ENCODE measurements at places on chromosomes 5 and 9.
A peak's percentile ranks its signal among the peaks of the same experiment; 100 is the strongest.

GRCh38 chr5:148477429-148477828 lies 93.7 kb downstream of the FBXO38 start:
- DNase-seq, result no peak

- DNase-seq, result no peak
Measured at GRCh38 chr5:39501397-39501796, 76.6 kb upstream of the DAB2 start.

- peak; percentile 61 for DNase-seq
Measured at GRCh38 chr9:88418715-88419540, 30.7 kb downstream of the SPIN1 start.

DNA sequence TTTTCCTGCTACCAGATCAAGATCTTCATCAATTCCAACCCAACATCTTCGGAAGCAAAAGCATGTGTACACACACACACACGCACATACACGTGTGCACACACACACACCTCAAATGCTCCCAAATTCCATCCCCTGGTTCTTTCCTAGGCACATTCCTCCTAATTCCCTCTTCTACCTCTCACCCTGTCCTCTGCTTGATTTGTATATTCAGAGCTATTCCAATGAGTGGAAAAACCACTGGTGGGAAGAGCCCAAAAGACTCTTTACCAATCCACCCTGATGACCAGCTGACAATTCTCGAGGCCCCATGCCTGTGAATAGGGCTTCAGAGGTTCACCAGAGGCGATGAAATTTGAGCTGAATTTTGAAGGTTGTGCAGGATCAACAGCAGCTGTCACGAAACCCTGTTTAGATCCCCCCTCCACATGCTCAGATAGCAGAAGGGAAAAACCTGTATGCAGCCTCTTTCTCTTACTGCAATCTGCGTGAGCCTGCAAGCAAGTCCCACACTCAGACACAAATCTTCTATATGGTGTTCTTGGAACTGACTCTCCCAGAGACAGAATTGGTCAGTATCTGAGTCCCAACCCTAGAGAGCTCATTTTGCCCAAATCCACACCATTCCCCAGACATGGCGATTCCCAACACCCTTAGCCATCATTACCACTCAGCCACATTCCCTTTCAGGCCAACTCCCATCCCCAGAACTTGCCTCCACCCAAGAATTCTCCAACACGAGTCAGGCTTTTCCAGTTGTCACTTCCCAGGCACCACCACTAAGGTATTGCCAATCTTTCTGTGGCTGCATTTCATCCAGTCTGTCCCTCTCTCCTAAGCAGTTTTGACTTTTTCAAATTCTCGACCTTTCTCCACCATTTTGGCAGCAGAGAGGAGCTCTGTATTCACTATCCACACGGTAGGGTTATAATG lies 4.3 kb upstream of the TRIO start:
- no peak for DNase-seq

- no peak for DNase-seq
Measured at GRCh38 chr5:1065891-1066650, 45.8 kb downstream of the SLC12A7 start.

- no peak for DNase-seq
Measured at GRCh38 chr9:126527109-126527825, 86.5 kb upstream of the LMX1B start.

- DNase-seq, result no peak
Measured at GRCh38 chr9:34374905-34375552, 1.7 kb downstream of the MYORG start.

DNA sequence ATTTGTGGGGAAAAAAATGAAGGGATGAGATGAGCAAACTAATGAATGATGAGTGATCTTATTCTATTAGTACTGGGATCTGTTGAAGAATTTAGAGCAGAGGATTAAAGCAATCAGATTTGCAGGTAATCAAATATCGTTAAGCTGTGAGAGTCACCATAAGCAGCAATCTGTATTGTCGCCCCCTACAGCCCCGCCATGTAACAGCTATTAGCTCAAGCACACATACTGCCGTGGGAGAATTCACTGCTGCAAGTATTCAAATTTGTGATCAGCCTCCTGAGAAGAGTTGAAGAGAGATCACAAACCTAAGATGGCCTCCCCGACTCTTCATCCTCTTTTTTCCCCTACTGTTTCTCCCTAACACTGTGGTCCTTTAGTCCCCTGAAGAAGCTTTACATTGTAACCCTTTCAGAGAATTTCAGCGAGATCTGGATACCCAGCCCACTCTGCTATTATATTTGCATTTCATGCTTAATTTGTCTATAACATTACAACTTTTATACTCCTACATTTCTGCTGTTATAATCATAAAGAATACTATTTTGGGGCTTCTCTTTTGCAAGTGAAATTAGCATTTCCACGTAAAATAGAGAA lies 28.5 kb upstream of the PHF24 start:
- peak; percentile 36 for DNase-seq

DNA sequence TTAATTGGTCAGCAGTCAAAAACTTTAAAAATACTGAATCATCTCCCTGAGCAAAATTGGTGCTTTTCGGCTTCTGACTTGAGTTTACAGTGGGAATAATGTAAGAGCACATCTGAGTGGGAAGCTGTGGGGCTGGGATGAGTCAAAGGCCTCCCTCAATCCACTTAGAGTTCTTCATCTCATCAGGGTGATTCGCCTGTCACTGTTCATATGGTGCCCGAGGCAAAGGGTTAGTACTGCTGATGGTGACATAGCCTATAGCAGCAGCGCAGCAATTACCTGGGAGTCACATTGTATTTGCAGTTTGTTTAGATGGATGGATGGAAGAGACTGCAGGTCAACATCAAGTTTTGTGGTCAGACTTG lies 113.8 kb upstream of the ZNF608 start:
- no peak for DNase-seq

DNA sequence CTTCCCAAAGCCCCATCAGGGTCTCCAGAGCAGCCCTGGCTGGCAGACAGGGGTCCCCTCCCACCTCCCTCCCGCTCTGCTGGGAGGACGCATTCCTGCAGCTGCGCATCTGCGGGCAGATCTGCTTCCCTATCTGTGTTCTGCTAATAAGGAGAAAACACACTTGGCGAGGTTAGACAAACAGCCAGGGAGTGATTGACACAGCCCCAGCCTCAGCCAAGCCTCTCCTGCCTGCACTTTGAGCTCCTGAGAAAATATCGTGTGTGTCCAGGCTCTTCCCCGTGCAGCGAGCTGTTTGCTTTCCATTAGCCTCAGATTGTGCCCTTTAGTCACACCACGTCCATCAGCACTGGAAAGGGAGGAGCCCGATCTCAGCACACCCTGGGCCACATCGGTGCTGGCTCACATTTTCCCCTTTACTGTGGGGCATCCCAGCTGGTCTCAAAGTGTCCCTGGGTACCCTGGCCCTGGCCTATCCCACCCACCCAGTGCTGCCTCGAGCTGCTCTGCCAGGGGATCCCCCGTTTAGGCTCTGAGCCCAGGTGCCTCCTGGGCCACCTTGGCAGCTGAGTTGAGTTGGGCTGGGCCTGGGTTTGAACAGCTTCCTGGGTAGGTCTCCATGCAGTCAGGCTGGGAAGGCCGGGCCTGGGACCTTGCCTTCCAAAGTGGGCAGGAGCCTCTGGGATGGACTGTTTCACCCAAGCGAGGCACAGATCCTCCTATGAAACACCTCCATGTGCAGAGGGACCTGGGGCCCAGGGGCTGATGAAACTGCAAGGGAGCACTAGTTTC lies 61.1 kb downstream of the BARX1 start:
- DNase-seq, result no peak

GRCh38 chr5:51488803-51489642 lies 105.8 kb downstream of the ISL1 start:
- no peak for DNase-seq

DNA sequence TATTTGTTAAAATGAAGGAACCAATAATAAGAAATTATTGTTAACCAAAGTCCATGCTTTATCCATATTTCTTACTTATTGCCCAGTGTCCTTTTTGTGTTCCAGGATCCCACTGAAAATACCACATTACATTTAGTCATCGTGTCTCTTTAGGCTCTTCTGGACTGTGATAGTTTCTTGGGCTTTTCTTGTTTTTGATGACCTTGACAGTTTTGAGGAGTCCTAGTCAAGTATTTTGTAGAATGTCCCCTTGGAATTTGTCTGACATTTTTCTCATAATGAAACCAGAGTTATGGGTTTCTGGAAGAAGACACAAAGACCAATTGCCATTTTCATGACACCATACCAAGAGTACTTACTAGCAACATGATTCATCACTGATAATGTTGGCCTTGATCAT lies 13.6 kb upstream of the COMMD10 start:
- no peak for DNase-seq

GRCh38 chr9:2568689-2569088 lies 52.9 kb upstream of the VLDLR start:
- no peak for DNase-seq

DNA sequence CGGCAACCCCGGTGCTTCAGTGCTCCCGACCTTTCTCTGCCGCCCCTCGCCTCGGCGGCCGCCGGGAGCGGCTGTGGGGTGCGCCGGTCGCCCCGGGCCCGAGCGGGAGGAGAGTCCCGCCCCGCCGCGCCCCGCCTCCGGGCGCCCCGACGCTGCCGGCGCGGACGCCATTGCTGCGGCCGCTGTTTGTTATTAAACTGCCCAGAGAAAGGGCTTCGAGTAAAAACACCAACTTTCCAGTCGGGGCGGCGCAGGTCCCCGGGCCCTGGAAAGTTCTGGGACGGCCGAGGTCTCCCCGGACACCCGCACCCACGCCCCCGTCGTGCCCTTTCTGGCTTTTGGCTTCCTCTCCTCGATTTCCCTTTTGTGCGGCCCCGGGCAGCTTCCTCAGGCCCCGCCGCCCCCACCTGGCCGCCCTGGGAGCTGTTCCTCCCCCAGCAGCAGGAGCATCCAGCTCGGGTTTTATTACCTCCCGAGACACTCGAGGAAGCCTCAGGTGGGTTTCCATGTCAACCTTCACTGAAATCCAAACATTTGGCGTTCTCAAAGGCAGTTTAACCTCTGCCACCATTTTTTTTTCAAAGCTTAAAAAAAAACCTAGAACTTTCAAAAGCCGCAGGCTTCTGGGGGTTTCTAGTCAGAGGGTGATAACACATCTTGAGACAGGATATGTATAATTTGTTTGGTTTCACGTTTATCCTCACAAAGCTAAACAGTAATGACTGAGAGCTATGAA lies 334.4 kb downstream of the CWC27 start:
- DNase-seq, result peak; percentile 65

- DNase-seq, result no peak
Measured at GRCh38 chr9:113950195-113951031, 74.3 kb downstream of the ZNF618 start.

GRCh38 chr5:156718985-156719384 lies 131.1 kb upstream of the PPP1R2B start:
- DNase-seq, result no peak

- DNase-seq, result no peak
Measured at GRCh38 chr5:105207066-105207465, 1644.5 kb upstream of the NUDT12 start.

All from stimulated activated naive CD8-positive, alpha-beta T cell treated with anti-CD3 and anti-CD28 coated beads, Interleukin-15, amount 100 ng/mL, for 72 hours (primary cell).